ENCODE measurements at places on chromosomes 5 and 9.

DNA sequence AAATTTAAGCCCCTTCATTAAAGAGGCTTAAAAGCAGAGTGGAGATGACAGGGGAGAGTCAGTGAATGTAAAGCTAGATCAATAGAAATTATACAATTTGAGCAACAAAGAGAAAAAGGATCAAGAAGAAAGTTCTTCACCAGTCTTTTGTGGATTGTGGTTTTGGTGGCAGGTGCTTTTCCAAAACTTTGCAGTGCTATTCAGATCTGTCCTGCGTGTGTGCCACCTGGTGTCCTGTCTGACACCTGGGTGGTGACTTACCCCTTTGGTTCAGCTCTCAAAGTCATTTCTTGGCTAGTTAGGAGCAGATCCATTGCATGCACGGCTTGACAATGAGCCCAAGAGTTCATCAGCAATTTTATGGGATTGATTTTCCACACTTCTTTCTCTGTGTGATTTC is 69.4 kb downstream of the SREK1 start:
- no peak for DNase-seq

- DNase-seq, result no peak
Measured at GRCh38 chr5:166014256-166014655, 2277.2 kb upstream of the WWC1 start.

DNA sequence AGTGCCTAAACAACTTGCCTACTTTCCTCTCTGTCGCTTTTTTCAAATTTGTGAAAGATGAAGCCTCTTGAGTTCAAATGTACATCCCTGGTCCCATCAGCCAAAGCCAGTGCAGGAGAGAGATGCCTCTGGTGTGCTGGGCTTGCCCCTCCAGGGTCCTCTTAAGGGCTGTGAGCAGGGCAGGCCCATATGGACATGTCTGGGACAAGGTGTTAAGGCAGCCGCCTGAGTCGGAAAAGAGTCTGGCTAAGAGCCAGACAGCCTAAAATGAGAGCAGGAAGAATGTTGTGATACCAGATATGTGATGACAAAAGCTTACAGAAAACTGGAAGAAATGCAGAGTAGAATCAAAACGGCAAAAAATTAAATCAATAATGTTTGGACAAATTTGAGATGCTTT is 72.5 kb downstream of the APTX start:
- no peak for DNase-seq

DNA sequence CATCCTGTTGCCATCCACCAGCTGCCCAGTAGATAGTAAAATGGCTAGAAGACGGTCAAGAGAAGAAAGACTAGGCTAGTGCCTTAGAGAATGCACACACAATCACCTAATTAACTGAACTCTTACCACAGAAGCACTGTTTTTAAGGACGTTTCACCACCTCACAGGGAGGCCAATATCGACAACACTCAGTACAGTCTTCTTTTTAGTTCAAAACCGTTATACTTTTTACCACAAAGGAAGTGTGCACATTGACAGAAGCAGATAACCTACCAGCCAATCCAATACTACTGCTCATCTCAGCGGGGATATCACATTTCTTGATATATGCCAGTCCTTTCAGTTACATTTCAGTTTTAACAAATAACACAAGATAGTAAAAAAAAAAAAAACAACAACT is 122.3 kb downstream of the GNAQ start:
- DNase-seq, result no peak

DNA sequence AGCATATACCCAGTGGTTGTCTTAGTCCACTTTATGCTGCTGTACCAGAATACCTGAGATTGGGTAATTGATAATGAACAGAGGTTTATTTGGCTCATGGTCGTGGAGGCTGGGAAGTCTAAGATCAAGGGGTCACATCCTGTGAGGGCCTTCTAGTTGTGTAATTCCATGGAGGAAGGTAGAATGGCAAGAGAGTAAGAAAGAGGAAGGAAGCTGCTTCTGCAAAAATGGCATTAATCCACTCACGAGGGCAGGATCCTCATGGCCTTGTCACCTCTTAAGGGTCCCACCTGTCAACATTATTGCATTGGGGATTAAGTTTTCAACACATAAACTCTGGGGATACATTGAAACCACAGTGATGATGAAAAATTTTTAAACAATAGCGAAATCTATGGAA is 17.0 kb downstream of the BTNL8 start:
- no peak for DNase-seq

DNA sequence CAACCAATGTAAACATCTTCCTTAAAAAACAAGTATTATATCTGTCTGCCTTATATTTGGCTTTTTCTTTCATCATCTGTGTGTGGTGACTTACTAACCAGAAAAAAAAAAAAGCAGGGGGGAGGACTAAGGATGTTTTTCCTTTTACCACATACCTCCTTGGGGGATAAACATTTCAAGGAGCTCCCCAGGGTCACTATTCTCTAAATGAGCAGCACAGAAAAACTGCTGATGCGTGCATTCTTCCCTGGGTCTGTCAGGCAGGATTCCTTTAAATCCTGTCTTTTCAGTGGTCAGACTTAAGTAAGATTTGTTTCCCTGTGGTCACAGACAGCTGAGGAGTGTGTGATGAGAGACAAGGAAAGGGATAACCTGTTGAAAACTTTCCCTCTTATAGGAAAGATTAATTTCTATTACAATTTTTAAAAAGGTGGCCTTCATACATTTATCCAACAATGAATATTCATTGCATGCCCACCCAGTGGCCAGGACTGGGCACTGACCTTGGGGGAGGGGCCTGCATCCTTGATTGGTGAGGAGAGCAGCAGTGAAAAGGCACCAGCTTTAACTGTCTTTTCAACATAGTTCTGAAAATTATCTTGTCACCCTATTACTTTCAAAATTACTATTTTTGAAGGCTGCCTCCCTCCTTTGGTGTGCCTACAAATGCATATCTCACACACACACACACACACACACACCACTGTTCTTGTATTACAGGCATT is 123.1 kb downstream of the TLE4 start:
- no peak for DNase-seq

- DNase-seq, result no peak
Measured at GRCh38 chr9:16413509-16414016, 456.9 kb downstream of the BNC2 start.

- no peak for DNase-seq
Measured at GRCh38 chr9:3951161-3951665, 348.7 kb downstream of the GLIS3 start.

- DNase-seq, result no peak
Measured at GRCh38 chr9:118482306-118482705, 778.1 kb downstream of the TLR4 start.

DNA sequence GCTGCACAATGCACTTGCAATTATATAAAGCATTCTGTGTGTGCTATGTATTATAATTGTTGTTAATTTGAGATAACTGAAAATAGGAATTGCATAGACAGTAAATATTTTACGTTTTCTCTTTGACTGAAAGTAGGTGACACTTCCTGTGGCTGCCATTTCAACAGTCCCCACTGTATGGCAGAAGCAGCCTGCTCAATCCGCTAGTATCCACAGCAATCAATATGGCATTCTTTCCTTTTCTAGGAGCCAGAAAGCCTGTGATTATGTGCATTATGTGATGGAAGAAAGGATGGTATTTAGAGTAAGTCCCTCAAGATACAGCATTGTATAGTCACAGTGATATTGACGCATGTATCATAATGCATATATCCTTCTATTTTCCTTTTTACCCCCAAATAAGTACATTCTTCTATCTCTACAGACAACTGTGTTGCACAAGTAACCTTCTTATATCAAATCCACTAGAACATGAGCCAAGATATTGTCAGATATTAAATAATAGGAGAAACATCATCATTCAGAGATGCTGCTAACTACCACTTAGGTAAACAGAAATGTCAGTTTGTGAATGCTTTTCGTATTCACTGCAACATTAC is 59.7 kb downstream of the CARTPT start:
- no peak for DNase-seq

GRCh38 chr5:134649163-134649835 is 714 bp downstream of the SEC24A start:
- no peak for DNase-seq

DNA sequence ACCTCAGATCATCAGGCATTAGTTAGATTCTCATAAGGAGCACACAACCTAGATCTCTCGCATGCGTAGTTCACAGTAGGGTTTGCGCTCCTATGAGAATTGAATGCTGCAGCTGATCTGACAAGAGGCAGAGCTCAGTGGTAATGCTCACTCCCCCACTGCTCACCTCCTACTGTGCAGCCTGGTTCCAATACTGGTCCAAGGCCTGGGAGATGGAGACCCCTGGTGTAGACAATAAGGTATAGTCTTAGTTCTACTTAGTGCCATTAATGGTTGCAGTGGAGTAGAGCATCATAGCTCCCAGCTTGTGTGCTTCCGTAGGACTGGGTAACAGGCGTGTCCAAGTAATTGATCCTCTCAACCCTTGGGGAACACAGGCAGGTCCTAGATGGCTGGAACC is 70.4 kb upstream of the ANKRD55 start:
- no peak for DNase-seq

- no peak for DNase-seq
Measured at GRCh38 chr9:124829334-124829669, 24.0 kb upstream of the WDR38 start.

GRCh38 chr9:38269775-38270174 is 122.7 kb upstream of the ALDH1B1 start:
- no peak for DNase-seq

DNA sequence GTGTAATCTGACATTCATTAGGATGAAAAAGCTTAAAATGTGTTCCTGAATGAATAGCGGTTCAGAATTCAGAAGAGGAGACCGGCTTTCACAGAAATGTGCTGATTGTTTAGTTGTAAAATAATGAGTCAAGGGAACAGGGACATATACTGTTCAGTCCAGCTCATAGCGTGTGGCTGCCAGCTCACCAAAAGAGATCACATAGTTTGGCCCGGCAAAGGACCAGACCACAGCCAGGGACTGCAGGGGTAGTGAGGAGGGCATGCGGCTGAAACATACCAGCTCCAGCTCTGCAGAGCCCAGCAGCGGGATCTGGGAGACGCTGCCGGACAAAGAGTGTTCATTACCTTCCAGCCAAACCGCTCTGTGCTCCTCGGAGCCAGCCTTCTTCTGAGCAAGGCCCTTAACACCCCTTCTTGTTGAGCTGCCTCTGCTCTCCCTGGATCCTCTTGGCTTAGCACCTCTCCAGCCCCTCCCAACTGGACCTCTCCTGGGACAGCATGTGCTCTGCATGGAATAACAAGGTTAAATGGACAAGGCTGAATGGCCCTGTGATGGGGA is 116.8 kb upstream of the CNTLN start:
- no peak for DNase-seq

GRCh38 chr5:22390888-22391287 is 462.3 kb downstream of the CDH12 start:
- no peak for DNase-seq

DNA sequence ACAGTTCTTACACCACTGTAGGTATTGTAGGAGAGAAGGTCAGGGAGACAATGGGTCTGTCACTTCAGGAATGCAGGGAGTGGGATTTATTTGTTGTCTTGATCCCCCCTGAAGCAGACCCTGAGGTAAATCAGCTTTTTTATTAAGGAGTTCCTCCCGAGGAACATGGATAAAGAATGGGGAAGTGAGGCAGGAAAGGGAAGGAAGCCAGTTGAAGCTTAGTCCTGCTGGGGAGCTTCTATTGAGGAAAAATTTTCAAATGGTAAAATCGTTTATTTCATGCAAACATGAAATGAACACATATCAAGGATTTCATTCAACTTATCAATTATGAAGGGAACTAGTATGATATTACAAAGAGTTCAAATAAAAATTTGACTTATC is 318.6 kb upstream of the PIK3R1 start:
- no peak for DNase-seq
